ENCODE measurements at places on chromosomes 2 and 18.

DNA sequence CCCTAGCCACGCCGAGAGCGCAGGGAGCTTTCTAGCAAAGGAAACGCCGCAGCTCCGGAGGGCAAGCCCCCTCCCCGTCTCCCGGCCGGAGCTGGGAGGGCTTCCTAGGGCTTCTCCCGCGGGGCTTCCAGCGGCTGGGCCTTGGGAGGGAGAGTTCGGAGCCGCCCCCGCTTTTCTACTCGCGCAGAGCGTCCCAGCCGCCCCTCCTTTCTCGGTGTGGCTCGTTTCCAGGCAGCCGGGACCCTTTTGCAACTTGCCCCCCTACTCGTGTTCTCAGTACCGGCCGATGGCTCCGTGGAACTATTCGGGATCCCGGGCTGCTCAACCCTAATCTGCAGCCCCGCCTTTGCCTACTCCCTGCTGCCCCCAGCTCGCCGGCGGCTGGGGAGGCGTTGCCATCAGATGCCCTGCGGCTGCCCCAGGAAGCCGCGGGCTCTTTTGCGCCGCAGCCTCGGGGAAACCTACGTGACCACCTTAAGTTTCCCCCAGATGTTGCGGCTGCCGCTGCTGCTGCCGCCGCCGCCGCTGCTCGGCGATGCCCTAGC lies 1.5 kb upstream of the NR4A2 start:
- peak; percentile 72 for DNase-seq

DNA sequence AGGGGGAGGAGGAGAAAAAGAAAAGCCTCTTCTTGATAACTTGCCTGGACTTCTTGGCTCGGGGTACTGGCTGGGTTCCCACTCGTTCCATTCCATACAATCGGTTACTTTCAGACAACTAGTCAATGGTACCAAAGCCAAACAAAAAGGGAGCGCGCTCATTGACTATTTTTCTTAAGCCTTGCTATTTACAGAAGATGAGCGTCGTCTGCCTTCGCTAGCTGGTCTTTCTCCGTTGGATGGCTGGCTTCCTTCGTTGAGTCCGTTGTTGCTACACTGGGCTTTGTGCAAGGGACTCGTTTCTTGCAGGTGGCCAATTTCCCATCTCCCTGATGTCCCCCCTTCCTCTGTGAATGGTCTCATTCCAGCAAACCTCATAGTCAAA lies 260.4 kb downstream of the ZNF516 start:
- peak; percentile 76 for DNase-seq

DNA sequence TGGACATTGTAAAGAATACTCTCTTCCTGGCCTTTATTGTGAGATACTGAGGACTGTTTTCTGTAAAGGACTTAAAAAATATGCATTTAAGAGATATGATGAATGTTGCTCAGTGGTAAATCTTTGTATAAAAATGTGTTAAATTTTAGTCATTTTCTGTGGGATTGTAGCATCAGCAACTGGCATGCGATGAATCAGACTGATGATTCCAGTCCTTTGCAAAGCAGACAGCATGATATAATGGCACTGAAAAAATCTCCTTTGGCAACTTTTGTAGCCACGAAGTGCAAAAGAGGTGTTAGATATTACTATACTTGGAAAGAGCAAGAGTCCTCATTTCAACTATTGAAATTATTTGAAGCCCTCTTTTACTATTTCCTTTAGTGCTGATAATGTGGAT lies 678.7 kb downstream of the PLCL1 start:
- no peak for DNase-seq

- DNase-seq: no peak
These were observed 38.1 kb downstream of the NUP35 start for GRCh38 chr2:183162362-183162761.

GRCh38 chr2:143528021-143528420 lies 398.8 kb downstream of the ARHGAP15 start:
- no peak for DNase-seq

GRCh38 chr18:32771169-32771751 lies 1.6 kb downstream of the KLHL14 start:
- DNase-seq: no peak

DNA sequence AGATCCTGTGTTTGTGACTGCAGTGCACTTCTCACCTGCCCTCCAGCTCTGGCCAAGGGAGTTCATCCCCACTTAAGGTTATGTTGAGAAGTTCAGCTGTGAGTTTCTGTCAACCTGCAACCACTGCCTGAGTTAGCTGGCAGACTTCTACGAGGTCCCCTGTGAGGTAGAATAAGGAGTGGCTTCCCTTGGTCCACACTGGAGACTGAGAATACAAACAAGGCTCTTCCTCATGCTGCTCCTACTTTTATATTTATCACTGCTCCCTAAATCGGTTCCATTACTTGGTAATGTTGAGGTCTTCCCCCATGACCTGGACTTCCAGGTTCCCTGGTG lies 353.2 kb upstream of the CWC22 start:
- DNase-seq: no peak

- no peak for DNase-seq
These were observed 161.0 kb downstream of the RAPGEF4 start for GRCh38 chr2:172896661-172897081.

DNA sequence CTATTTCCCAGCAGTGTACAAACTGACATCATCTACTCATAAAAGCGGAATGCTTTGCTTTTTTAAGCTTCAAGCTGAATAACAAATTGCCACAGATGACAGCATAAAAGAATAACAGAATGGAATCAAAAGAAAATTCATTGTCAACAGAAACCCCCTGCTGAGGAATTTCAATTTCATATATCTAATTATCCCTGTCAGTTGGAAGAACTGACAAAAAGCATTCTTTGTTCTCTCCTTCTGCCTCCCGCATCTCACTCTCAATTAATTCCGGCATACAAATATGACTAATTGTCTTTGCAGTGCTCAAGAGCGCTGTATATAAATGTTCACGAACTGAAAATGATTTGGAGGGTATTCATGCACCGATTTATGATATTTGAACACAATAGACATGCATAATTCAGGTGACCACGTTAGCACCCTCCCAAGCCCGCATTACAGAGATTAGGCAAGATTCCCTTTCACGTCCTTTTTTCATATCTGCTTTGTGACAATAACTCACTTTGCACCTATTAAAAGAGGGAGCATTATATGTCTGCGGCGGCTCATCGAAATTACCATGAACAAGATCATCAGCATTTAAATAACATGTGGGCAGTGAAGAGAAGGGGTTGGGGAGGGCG lies 277.7 kb upstream of the SALL3 start:
- no peak for DNase-seq

GRCh38 chr2:43537137-43537536 lies 58.7 kb downstream of the THADA start:
- DNase-seq: no peak

DNA sequence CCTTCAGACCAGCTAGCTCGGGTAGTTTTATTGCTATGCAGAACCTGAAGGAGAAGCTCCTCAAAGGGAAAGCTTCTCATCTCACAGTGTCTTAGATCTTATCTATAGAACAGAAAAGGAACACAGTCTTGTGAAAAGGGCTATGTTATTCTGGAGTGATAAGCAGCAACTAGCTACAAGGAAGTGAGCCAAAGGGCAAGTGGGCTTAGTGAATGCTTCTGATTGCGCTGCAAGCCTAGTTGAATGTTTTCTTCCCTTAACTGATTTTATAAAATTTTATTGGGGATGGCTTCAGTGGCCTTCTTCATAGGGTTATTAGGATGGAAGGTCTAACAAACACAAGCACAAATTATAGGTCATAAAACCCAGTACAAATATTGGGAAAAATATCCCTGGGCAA lies 400.1 kb downstream of the PARD3B start:
- DNase-seq: no peak

DNA sequence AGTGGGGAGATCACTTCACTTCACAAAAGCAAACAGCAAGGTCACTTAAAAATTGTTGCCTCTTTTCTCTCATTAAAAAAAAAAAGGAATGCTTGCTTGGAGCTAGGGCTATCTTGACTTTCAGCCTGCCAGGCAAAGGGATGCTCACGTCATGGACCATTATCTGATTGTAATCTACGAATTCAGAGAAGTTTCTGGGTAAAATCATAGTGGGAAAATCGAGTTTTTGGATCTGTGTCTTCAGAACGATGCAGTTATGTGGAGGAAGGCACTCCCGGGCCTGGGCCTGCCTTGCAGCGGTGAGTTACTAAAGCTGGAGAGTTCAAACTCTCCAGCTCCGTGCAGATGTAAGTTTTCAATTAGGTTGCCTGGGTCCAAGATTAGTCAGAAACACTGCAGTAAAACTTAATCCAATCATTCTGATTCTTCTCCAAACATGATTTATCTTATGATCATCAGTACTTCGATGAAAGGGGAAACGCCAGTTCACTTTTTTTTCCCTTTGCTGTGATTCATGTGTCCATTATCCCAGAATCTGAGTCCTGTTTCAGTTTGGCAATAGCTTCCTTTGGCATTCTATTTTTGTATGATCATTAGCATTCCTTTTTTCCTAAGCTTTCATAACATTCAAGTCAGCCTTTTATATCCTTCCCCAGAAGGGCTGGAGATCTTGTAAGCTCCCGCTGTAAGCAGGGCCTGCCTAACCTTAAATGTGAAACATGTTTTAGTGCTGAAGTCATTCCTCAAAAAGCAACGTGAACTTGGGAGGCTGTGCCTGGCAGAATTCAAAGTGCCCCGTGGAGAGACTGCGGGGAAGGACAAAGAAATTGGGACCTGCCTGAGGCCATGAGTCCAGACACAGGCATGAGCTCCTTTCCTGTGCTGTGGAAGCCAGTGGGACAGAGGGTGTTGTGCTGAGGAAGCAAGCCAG lies 119.3 kb upstream of the TWIST2 start:
- DNase-seq: peak; percentile 74

DNA sequence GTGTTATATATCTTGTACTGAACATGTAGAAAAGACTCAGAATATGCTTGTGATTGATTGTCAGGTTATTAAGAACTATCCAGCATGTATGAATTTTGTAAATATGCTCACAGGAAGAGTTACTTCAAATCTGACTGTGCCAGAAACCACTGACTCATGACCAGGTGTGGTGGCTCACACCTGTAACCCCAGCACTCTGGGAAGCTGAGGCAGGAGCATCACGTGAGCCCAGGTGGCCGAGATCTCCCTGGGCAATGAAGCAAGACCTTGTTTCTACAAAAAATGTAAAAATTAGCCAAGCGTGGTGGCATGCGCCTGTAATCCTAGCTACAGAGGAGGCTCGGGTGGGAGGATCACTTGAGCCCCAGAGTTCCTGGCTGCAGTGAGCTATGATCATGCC lies 126.6 kb downstream of the COMMD1 start:
- DNase-seq: no peak

DNA sequence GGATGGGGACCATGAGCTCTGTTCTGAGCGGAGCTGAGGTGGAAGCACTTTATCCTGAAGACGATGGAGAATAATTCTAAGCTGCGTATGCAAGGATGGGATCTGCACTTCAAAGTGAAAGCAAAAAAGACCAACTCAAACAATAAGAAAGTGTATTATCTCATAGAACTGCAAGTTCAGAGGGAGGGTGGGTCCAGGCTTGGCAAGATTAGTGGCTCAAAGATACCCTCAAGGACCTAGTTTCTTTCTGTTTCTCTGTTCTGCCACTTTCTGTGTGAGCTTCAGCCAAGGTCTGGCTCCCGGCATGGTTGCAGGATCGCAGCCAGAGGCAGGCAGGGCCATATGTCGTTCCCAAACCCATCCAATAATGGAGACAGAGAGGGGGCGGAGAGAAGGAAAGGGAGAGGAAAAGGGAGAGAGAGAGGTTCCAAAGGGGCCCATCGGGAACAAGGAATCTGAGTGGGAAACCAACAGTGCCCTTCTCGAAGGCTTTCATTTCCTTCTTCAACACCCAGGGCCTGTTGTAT lies 169.2 kb upstream of the NCK2 start:
- DNase-seq: no peak

DNA sequence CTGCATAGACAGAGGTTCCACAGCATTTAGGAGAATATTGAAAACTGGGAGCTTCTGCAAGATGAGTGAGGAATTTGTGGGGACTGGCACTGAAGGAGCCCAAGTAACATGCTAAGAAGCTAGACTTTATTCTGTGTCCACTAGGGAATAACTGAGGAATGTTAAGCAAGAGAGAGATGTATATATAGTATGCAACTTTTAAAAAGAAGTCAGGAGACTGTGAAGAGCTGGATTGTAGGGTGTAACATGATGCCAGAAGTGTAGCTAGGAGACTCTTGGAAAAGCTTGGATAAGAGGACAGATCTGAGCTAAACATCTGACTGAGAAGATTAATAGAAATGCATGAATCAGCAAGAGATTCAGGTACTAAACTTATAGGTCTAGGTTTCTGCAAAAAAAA lies 270.6 kb upstream of the MMADHC start:
- no peak for DNase-seq

DNA sequence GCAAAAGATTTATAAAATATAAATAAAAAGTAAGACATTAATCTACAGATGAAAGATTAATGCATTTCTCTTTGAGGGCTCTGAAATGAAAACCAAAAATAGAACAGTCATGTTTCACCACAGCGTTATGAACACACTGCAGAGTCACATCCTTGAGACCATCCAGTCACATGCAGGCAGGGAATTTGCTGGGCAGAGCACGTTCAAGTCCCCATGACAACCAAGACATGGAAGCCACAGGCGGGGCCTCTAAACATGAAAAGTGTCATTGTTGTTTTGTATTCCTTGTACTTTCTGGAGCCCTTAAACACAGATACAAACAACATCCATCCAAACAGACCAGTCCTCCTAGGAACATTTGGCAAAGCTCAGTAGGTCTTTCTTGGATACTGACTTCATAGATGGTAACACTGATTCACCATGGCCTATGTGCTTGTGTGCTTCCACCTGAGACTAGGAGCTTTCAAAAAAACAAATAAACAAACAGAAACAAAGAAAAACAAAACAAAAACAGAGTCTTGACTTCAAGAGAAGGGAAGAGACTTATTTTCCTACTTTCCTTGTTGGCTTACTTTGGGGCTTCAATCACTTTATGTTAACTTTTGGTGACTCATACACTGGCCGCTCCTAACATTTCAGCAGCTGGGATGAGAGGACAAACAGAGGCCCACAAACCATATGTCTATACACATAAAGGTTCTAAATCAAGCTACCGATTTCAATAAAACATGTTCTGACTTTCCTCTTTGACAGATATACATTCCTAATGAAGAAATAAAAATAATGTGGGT lies 99.5 kb upstream of the CCDC85A start:
- DNase-seq: no peak

- DNase-seq: peak; percentile 26
These were observed 76.7 kb downstream of the MRPS9 start for GRCh38 chr2:105114551-105114950.

DNA sequence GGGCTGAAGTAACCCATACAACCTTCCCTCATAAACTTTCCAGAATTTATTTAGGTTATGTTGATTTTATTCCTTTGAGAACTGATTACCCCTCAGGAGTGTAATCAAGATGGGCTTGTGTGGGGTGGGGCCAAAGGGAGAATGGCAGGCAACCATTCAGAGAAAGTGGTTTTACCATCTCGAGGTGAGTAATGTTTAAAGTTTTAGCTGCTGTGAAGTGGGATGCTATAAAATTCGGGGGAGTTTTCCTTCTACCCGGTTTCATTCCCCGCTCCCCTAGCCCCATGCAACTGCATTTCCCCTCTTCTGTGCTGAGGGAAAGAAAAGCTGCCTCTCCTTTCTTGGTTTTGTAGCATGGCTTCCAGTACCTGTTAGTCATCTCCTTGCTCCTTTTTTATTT lies 34.7 kb downstream of the MAP4K4 start:
- DNase-seq: no peak

Measured in hindlimb muscle (tissue), 1 donor.